ENCODE measurements at places on chromosomes 11 and 22.

GRCh38 chr11:124639186-124639585 is 16.5 kb downstream of the TBRG1 start:
- DNase-seq = no peak

DNA sequence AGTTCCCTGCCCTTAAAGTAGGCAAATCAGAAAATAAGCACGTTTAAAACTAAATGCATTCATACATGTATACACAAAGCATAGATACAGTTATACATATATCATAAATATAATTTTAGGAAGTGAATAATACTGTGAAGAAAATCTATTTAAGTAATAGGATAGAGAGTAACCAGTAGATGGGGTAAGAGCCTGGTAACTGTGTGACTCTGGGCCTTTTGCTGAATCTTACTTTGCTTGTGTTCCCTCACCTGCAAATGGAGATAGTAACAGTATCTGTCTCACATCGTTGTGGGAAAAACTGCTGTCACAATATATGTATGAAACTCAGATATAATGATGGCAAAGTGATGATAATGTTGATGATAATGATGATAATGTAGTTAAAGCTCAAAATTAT is 29.9 kb downstream of the MS4A2 start:
- no peak for DNase-seq

GRCh38 chr11:132318421-132319157 is 948.2 kb downstream of the NTM start:
- DNase-seq = no peak

GRCh38 chr22:37112084-37112728 is 2.7 kb upstream of the TMPRSS6 start:
- no peak for DNase-seq

- no peak for DNase-seq
Observed at GRCh38 chr11:45927332-45927683, 4.9 kb downstream of the LARGE2 start.

DNA sequence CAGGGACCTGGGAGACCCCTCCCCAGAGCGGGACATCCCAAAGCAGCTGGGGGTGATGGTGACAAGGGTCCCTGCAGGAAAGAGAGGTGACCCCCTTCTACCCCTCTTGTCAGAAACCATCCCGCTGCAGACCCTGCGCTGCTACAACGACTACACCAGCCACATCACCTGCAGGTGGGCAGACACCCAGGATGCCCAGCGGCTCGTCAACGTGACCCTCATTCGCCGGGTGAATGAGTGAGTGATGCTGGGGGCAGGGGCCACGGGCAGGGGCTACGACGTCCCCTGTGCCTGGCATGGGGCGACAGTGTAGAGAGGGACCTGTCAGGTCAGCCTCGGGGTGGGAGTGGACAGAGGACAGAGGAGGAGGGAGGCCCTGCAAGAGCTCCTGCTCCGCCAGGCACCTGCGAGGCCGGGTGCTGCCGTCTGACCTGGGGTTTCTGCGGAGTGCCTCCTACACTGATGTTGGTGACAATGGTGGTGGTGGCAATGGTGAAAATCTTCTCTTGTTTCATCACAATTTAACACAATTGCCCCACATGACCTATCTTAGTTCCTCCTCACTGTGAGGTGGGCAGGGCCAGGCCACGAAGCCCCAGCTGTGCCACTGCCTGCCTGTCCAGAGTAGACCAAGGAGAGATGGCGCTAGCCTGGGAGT is 9.8 kb downstream of the CSF2RB start:
- no peak for DNase-seq

DNA sequence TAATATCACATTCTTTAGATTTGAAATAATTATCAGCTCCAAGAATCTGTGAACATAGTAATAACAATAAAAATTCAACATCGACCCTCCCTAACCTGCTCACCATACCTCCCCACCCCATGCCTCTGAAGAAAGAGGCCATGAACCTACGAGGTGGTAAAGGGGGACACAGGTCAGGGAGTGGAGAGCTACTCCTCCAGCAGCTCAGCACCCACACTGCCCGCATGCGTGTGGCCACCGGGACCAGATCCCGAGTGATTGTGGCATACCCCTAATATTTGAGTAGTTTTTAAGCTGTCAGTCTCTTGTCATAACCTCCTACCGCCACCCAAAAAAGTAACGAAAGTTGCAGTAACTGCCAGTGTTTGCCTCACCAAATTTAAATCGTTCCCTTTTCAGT is 16.8 kb upstream of the ADSL start:
- DNase-seq = no peak

DNA sequence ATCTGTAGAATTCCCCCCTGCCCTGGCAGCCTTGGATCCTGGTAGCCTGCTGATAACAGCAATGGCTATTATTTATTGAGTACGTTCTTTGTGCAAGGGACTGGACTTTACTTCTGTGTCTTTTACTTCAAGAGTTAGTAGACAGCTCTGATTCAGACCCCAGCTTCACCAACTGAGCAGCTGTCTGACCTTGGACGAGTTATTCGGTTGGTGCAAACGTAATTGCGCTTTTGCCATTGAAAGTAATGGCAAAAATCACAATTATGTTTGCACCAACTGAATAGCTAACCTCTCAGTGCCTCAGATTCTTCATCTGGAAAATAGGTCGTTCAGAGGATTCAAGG is 108.9 kb downstream of the TIMP3 start:
- DNase-seq = no peak

DNA sequence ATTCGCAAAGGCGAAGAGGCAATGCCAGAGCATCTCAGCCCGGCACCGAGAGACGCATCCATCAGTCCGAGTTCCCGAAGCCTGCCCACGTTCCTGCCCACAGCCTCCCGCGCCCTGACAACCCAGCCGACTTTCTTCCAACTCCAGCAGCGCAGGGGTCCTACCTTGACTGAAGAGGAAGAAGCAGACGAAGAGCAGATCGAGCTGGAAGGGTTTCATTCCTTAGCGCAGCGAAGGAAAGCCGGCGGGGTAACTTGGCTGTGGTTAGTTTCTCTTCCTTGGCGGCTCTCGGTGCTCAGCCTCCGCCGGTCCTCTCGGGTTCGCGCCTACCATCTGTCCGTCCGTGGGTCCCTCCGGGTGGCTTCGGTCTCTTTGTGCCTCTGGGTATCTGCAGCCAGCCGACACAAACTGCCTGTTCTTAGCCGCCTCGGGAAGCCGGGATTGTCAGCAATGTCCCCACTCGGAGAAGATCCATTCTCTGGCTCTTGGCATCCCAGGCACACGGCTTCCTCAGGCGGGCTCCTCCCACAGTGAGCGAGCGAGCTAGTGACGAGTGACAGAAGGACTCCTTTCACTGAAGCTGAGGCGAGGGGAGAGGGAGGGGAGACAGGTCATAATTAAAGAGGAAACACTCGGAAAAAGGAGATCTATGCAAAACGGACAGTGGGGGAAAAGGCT is at the start of gene KIRREL3:
Gene KIRREL3 (minus strand): TSS at position 480 of the 678 bp plus-strand sequence.
- DNase-seq = no peak

GRCh38 chr11:77590194-77590782 is 535 bp downstream of the AQP11 start:
- DNase-seq = peak; percentile 14

DNA sequence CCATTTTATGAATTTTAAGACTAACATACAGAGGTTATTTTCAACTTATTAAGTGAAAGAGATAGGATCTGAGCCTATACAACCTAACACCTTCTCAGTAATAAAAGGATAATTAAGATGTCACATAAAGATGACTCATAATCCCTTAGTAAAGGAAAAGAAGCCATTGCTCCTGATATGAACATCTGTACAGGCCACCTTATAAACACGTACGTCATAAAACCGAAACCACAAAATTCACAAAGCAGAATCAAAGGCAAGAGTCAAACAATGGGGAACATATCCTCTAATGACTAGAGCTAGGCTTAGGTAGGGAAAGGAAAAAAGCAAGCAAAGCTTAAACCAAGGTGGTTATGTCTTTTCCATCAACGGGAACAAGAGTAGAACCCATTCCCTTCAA is 103.5 kb downstream of the KCNA4 start:
- DNase-seq = no peak

GRCh38 chr11:19239039-19239438 is 1.7 kb downstream of the E2F8 start:
- no peak for DNase-seq

- no peak for DNase-seq
Observed at GRCh38 chr22:49650336-49651241, 177.1 kb downstream of the BRD1 start.

- no peak for DNase-seq
Observed at GRCh38 chr22:40183029-40183581, 5.4 kb downstream of the TNRC6B start.

- DNase-seq = no peak
Observed at GRCh38 chr22:26281941-26282340, 112.7 kb downstream of the SEZ6L start.

- DNase-seq = no peak
Observed at GRCh38 chr22:42769574-42770447, 49.1 kb upstream of the A4GALT start.

DNA sequence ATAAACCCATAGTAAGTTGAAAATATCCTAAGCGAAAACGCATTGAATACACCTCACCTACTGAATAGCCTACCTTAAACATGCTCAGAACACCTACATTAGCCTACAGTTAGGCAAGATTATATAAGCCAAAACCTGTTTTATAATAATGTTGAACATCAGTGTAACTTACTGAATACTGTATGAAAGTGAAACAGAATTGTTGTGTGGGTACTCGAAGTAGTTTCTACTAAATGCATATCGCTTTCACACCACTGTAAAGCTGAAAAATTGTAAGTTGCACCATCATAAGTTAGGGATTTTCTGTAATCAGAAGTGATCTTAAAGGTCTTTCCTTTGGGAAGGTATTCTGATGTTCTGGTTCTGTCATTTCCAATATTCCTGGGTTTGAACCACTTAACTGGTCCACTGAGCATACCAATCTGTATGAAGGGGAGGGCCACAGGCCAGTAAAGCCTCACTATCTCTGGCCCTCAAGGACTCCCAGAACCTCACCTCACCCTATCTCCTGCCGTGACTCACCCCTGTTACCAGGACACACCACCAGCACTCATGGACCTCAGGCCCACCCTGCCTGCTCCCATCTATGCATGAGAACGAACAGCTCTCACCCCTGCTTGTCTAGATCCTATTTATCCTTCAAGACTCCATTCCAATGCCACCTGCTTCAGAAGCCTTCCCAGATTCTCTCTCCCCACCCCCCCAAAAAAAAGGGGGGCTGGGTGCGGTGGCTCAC is 70.0 kb downstream of the NAT10 start:
- DNase-seq = no peak

- DNase-seq = no peak
Observed at GRCh38 chr11:115145324-115145723, 358.9 kb downstream of the CADM1 start.

DNA sequence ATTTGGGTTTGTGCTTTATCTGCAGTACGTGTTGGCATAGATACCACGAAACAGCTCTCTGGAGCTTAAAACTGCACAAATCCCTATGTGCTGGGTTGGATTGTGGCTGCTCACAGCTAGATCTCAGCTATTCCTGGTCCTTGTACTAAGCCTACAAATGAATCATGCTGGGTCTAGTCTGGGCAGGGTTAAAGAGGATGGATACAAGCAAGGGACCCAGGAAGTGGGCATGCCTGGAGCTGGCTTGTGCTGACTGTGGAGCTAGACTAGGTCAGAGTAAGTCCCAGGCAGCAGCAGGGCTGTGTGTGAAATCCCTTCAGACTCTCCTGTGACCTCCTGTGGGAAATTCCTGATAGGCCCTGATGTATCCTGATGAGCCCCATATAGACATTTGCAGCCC is 3.9 kb upstream of the E2F8 start:
- no peak for DNase-seq

GRCh38 chr11:121890946-121891515 is 225.0 kb downstream of the BLID start:
- no peak for DNase-seq

GRCh38 chr22:29016067-29016938 is 45.3 kb downstream of the C22orf31 start:
- DNase-seq = no peak

- DNase-seq = no peak
Observed at GRCh38 chr22:49973018-49973961, 12.7 kb downstream of the PIM3 start.

GRCh38 chr22:20974336-20974955 is 7.4 kb downstream of the AIFM3 start:
- DNase-seq = no peak

DNA sequence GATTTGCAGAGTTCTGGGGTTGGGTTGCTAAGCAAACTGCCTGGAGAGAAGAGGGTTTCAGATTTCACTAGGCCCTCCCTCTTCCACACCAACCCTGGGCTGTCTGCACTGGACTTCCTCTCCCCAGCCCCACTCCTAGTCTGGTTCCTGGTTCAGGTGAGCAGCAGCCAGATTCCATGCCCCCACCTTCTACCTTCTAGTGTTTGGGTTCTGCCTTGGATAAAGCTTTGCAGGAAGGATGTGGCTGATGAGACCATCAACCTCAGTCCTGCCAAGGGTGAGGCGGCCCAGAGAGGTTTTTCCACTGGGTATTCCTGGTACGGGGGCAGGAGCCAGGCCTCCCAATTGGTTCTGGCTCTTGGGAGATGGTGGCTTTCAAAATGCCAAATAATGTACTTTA is 68.3 kb downstream of the BCR start:
- DNase-seq = no peak

- DNase-seq = no peak
Observed at GRCh38 chr11:129408865-129409444, 33.3 kb downstream of the BARX2 start.

- DNase-seq = no peak
Observed at GRCh38 chr11:47257517-47258316, at the start of gene NR1H3. Gene NR1H3 (plus strand): TSS chr11:47257996. CDS start chr11:47259217, 1,221 bp downstream.

DNA sequence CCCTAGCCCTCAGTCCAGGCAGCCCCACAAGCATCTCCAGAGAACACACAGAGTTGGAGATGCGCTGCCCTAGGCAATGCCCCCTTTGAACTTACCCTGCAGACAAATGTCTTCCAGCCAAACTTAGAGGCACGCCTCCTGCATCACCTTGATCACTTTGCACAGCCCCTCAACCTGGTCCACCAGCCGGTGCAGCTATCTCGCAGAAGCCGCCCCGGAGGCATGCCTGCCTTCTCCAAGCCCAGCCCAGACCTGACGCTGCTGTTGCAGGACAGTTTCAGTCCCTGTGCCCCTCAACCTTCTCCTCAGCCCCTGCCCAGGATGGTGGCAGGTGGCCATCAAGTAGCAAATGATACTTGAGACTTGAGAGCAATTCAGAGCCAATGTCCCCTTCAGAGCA is 16.7 kb upstream of the POU2AF1 start:
- no peak for DNase-seq

GRCh38 chr11:77361184-77361583 is 59.7 kb upstream of the GDPD4 start:
- DNase-seq = no peak
